MCF 10A (cell line): ENCODE measurements at places on chromosomes 11 and 22.

DNA sequence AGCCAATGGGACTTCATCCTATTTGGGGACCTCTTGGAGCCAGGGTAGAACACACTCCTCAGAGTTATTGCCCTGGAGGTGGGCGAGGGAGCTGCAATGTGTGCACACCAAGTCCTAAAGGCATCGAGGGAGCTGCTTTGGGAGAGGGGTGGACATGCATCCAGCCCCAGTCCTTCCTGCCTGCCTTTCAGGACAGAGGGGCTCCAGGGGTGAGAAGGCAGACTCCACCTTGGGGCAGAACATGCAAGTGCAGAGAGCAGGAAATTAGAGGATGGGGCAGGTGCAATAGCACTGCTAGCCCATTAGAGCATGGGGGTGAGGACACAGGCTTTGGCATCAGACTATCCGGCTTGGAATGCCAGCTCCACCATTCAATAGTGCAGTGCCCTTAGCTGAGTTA lies 288.5 kb downstream of the OPCML start:
- no peak for DNase-seq

DNA sequence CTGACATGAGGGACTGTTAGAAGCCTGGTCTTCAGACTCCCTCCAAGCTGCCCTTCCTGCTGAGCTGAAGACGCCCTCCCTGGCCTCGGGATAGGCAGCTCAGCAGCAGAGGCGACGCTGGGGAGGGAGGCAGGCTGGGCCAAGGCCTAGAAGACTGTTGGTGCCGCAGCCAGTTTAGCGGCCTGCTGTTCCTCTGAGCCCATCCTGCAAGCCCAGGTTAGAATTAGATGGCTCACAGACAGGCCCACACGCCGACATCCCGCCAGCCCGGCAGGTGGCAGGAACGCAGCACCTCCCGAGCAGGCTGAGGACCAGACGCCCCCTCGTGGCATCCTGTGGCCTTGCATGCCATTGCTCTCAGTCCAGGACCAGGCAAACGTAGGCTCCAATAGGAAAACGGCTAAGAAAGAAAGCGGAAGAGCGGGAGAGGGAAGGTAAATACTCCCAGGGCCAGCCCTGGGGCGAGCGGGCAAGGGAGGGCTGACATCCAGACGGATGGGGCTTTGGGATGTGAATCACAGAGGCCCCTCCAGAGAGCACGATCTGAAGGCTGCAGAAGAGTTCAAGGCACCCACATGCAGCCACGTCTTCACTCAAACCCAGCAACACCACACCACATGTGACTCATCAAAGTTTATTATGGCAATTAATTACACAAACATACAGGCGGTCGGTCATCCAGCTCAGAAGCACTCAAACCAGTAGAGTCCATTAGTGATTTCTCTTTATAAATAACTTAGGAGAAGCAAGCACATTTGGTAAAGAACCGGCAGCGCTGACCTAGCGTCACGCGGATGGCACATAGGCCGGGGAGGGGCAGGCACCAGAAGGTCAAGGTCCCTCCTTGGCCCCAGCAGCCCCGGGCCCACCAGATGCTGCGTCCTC lies 27.6 kb downstream of the CD5 start:
- DNase-seq, result peak; percentile 83

DNA sequence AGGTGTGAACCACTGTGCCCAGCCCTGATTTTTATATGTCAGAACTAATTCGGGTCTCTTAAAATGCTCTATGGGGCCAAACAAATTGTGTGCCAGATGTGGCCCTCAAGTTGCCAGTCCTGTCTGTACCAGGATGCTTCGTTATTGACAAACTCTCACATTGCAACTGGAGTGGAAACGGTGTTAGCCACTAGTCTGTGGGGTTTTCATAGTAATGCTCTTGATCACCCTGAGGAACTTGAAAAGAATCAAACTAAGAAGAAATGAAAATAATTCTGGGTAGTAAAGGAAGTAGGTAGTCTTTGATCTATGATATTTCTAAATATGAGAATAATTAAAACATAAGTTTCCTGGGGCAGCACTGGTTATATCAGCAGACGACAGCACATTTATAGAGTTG lies 67.3 kb upstream of the ADSL start:
- DNase-seq, result no peak

GRCh38 chr11:61964058-61964665 lies 3.3 kb downstream of the FTH1 start:
- DNase-seq, result no peak

GRCh38 chr11:26851291-26851690 lies 129.4 kb upstream of the SLC5A12 start:
- no peak for DNase-seq

DNA sequence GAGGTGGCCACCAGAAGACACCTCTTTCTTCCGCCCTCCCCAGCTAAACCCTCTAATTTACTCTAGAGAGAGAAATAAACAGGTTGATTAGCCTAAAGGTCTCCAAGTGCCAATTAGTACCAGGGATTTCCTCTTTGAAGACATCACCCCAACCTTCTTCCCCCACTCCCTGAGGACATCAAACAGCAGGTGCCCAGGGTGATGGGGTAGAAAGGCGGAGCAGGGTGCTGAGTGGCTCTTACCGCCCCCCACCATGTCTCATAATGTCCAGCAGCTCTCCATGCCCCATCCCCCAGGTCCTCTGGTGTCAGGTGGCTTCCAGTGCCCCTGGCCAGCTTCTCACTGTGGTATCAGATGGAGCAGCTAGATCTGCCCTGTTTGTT lies 5.3 kb upstream of the GNAZ start:
- no peak for DNase-seq

- DNase-seq, result no peak
Measured at GRCh38 chr11:45156201-45156600, 9.8 kb downstream of the PRDM11 start.

- DNase-seq, result no peak
Measured at GRCh38 chr11:71158936-71159335, 93.4 kb downstream of the SHANK2 start.

DNA sequence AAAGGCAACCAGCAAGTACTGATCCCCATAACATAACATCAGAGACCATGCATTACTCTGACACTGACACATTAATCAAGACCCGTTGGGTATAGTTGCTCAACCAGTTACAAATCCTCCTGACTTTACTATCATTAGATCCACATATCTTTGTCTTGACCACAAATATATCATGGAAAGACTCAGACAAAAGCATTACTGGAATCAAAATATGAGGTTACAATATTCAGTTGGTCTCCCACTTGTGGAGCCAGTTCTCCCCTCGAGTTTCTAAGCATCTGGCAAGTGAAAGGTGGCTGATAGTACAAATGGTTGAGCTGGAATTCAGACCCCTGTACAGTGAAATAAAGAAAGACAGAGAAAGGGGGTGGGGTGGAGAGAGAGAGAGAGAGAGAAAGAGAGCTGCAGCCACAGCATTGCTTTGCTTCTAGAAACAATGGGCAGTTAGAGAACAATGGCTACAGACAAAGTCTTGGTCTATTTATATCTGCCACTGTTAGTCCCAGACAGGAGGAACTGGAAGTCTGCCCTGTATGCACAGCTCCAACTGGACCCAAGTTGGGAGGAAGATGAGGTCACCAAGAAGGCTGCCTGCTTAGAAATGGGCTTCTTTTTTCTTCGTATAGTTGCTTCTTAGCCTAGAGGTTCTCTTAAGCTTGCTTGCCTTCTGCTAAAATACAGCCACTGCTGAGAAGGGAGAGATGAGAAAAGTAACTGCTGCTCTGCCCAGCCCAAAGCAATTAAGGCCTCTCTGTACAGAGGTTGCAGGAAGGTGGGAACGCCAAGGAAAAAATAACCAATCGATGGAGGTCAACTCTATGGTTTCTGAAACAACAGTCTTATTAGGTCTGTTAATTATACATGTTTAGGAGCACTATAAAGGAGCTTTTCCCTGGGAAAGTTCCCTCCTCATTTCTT lies 85.5 kb downstream of the ETS1 start:
- DNase-seq, result no peak

GRCh38 chr11:123253911-123254310 lies 58.9 kb upstream of the CLMP start:
- no peak for DNase-seq

GRCh38 chr11:10619131-10619680 lies 50.7 kb upstream of the LYVE1 start:
- no peak for DNase-seq

- DNase-seq, result no peak
Measured at GRCh38 chr11:110493346-110493745, 63.6 kb downstream of the FDX1 start.

- DNase-seq, result no peak
Measured at GRCh38 chr11:6655020-6655789, 404 bp downstream of the DCHS1 start.

DNA sequence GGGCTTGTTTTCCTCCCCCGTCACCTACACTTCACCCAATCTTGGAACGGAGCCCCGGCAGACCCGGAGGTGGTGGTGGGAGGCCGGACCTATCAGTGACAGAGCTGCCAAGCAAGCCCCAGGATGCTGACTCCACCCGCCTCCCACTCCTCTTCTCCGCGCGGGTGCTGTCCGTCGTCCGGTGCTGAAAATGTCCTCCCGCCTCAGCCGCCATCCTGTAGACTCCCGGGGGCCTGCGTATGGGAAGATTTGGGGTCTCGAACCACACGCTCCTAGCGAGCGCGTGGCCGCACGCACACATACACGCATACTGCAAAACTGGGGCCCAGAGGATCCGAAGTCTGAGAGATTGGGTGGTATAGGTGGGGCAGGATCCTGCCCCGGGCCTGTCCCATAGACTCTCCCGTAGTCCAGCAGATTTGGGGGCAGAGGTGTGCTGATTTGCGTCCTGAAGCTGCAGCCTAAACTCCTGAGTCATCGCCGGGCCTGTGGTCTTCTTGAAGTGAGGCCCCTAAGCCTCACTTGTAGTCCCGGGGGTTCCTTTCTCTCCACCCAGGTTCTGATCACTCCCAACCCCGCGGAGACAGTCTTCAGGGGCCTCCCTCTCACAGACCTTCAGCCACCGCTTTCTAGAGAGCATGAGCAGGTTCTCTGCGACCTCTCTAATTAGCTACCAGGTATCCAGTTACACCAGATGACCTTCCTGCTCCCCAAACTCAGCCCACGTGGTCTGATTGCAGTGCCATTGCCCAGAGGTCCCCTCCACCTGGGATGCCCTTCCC lies 796 bp upstream of the YIF1A start:
- no peak for DNase-seq

DNA sequence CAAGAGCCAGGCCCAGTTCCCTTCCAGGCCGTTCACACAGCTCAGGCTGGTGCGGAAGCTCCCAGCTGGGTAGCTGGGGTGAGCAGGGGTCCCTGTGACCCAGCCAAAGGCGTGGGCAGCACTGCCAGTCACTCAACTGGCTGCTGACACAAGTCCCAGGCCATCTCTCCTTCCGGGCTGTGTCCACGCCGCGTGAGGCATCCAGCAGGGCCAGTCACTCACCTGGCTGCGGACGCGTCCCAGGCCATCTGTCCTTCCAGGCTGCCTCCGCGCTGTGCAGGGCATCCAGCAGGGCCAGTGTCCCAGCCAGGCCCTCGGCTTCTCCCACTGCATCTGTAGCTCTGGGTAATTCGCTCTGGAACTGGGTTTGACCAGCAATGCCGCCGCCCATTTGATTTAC lies 184.2 kb downstream of the BRD1 start:
- DNase-seq, result no peak

DNA sequence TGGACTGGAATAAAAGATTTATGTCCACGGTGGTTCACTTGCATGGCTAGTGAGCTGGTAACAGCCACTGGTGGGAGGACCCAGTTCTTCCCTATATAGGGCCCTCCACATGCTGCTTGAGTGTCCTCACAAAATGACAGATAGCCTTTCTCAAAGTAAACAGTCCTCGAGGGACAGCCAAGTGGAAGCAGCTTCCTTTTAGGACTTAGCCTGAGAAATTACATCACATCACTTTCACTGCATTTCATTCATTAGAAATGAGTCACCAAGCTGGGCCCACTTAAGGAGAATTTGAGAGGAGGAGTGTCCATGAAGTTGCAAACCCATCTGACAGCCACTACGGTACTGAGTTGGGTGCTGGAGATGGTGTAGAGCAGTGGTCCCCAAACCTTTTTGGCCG lies 7.0 kb downstream of the ISX start:
- peak; percentile 23 for DNase-seq

DNA sequence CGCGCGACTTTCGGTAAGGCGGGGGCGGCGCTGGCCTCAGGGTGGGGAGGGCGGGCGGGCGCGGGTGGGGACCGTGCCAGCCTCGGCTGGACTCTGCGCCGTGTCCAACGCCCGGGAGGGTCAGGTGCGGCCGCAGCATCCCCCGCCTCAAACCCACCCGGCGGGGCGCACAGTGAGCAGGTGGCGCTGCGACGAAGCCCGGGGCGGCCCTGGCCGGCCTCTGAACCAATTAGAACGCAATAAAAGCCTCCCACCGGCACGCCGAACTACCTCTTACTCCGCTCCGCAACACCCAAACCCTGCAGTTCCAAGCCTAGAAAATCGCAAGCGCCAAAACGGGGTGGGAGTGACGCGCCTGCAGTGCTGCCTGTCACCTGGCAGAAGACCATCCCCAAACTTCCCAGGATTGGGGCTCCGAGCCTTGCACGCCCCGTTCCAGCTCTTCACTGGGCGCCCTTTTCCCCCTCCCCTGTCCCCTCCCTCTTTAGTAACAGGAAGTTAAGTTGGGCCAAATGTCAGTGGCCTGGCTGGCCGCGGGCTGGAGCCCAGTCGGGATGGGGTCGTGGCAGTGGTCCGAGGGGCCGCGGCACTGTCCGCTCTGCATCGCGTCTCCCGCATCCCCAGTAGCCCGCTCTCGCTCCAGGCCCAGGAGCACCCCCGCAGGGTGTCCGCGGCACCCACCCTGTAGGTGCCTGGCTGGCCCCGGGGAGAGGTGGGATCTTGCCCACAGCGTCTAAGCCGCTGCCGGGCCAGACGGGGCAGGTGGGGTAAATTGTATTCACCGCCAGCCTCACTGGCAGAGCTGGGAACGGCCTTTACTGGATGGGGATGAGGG lies 541 bp downstream of the MICAL2 start:
- peak; percentile 34 for DNase-seq

DNA sequence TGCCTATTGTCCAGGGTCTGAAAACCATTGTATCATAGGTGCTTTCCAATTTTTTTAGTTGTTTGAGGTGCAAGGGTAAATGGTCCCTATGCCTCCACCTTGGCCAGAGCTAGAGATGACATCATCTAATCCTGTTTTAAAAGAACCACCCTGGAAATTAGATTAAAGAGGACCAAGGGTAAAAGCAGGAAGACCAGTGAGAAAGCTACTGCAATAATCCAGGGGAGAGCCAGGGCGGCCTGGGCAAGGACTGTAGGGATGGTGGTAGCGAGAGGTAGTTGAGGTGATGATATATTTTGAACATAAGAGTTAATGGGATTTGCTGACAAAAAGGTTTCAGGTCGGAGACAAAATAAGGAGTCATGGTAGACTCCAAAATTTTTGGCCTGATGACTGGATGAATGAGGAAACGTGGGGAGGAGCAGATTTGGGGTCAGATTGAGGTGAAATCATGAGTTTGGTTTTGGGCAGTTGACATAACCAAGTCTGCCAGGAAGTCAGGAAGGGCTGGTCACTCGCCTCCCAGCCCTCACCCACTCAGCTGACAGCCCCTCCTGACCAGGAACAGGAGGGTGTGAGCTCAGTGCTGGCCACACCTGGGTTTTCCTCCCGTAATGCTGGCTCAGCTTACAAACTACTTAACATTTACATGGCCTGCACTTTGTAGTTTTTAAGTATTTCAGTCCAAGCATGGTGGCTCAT lies 23.0 kb downstream of the SCN4B start:
- DNase-seq, result peak; percentile 11

GRCh38 chr11:67435727-67436458 lies 1.6 kb downstream of the PTPRCAP start:
- DNase-seq, result no peak

GRCh38 chr11:36532941-36533601 lies 23.0 kb upstream of the TRAF6 start:
- no peak for DNase-seq

GRCh38 chr11:1406571-1407485 lies 17.1 kb downstream of the BRSK2 start:
- no peak for DNase-seq
